Osteocyte (in vitro differentiated cells): ENCODE measurements at places on chromosomes 13 and 19. TPM values are rescaled to one million over a fixed set of nuclear protein-coding genes. Genes with fewer than 3 reads are reported as not detected.

Gene GADD45GIP1
- 24.0 and 24.6 TPM in 2 replicates for total RNA-seq

Gene ANGPTL4
- total RNA-seq, result 6.5 and 8.6 TPM in 2 replicates

Gene STAP2
- total RNA-seq, result 2.7 and 5.9 TPM in 2 replicates

Gene UGGT2
- 33.6 and 34.1 TPM in 2 replicates for total RNA-seq

Gene ZNF667
- not detected in 2 replicates for total RNA-seq

Gene FBXO17
- total RNA-seq, result 41.3 and 44.9 TPM in 2 replicates

Gene HCN2
- 27.2 and 28.3 TPM in 2 replicates for total RNA-seq

Gene NLRP12
- not detected in 2 replicates for total RNA-seq

Gene SIGLEC10
- not detected in 2 replicates for total RNA-seq

Gene PRX
- 5.0 and 5.7 TPM in 2 replicates for total RNA-seq

DNA sequence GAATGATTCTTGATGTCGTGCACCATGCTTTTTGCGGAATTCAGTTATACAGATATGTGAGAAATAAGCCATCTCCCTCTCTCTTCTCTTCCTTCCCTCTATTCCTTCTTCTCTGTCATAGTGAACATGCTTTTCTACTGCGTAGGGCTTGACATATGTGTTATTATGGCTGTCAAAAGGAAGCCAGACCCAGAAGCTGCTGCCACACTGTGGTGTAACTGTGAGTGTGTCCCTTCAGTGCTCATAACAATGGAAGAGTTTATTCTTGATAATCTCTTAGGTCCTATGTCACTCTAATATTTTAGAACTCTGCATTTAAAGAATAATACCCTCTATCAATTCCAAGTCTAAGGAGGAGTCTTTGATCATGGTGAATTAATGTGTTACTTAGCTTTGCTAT lies 208.9 kb upstream of the TMTC4 start:
- DNase-seq, result no peak

- DNase-seq, result no peak
Observed at GRCh38 chr13:75621147-75621546, 15.0 kb upstream of the LMO7 start.

DNA sequence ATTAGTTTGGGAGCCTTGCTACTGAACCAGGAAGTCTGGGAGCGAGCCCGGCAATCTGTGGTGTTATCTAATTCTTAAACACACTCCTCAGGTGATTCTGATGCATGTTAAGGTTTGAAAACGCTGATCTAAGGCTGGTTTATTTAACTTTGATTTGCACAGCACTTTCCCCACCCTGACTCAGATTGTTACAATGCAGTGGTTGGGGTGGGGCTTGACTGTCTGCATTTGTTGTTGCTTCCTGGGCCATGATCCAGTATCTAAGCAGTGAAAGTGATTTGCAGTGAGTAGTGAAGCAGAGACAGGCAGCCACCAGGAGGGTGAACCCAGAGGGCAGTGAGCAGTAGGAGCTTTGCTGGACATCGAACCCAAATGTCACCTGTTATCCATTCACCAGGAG lies 81.6 kb upstream of the ARGLU1 start:
- no peak for DNase-seq

DNA sequence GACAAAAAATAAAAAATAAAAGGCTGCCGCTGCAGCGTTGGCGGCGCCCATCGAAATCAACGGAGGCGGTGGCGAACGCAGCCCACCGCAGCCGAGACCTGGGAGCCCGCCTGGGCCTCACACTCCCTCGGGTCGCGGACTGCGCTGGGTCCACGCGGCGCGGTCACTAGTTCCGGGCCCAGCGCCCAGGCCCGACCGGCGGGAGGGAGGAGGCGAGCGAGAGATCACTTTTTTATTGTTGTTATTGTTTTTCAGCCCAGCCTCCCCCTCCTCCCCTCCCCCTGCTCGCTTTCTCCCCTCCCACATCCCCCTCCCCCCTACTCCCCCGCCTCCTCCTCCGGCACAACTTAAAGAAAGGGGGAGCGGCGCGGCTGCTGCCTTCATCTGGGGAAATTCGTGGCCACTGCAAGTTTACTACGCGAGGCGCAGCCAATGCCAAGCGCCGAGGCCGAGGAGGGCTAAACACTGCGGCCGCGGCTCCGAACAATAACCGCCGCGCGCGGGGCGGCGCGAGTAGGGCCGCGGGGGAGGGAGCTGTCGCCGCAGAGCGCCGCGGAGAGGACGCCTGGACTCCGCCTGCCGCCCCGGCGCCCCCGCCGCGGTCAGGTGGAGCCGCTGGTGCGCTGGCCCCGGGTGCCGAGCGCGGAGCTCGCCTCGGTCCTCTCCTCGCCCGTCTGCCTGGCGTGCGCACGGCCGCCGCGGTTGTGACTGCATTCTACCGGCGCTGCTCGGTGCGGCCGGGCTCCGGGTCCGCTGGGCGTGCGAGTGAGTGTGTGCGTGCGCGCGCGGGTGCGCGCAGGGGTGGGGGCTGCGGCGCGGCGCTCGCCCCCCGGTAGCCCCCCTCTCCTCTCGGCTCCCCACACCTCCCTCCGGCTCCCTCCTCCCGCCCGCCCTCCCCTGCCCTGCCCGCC lies 505 bp upstream of the ZIC2 start:
- peak; percentile 96 for DNase-seq

- DNase-seq, result no peak
Observed at GRCh38 chr13:20461481-20461859, 64.2 kb downstream of the CRYL1 start.

DNA sequence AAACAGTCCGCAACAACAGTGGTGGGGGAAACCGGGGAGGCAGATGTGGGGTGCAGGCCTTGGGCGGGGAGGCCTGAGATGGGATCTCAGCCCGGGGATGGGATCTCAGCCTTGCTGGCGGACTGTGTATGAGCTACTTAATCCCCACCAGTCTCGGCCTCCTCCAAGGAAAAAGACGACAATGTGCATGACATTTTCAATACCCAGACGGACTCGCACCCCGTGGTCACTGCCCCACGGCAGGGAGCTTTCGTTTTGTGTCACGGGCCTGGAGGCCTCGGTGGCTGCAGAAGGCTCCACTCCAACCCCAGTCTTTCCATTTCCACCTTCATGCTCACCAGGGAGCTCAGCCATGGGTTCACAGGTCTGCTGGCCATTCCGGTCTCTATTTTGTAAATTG lies 25.5 kb downstream of the GRTP1 start:
- DNase-seq, result no peak

DNA sequence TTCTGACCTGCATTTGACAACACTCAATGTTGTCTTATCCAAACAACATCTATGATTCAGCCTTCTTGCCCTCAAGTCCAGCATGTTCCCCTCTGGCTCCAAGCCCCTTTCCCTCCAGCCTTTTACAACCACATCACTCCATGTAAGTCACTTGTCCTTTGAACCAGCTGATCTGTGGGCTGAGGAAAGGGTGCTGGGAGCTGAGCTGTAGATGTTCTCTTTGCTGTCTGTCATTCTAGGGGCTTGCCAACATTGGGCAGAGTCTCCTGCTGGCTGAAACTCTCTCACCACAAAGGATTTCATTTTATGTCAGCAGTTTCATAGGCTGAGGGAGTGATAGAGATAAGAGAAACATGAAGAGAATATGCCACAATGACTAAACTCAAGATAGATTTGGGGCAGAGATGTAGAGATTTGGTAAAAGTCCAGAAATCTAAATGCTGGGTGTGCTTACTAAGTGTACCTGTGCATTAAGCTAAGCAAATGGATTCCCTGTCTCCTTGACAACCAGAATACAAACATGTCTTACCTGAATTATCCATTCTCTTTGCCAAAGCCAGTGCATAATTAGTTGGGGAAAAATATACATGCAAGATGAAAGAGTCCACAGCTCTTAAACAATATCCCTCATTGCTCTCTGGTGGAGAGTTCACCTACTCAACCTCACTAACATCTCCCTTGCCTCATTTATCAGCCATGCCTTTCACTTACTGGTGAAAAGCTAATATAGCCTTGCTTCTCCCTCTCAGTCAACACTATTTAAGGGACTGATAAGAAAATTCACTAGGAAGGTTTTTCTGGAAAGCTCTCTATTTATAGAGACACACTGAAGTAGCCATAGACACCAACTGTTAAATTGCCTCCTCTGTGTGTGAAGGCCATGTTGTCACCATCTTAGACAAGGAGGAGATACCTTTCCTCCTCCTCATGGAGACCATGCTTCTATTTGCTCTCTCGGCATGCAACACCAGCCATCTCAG lies 175.5 kb upstream of the SERP2 start:
- no peak for DNase-seq

- no peak for DNase-seq
Observed at GRCh38 chr19:11673608-11674041, 65.1 kb downstream of the ZNF823 start.

GRCh38 chr19:43723588-43723987 lies 7.7 kb downstream of the IRGC start:
- no peak for DNase-seq

DNA sequence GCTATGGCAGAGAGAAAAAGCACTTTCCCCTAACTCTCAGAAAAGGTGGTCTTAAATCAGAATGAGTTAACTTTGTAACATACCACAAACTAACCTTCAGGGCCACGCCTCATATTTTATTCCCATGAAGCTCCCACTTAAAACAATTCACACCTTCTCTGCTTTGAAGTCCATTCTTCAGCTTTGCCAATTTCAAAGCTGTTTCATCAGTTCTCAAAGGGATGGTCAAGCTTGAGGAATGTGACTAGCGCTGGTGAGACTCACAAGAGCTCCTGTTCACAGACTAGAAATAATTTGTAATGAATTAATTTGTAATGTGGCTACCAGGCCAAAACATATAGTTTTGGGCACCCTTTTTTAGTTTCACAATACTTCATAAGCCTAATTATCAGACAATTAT lies 68.2 kb downstream of the STK24 start:
- no peak for DNase-seq

- DNase-seq, result no peak
Observed at GRCh38 chr13:36248700-36249099, 34.3 kb upstream of the SOHLH2 start.

GRCh38 chr19:19139876-19140229 lies 1.6 kb upstream of the TMEM161A start:
- no peak for DNase-seq

DNA sequence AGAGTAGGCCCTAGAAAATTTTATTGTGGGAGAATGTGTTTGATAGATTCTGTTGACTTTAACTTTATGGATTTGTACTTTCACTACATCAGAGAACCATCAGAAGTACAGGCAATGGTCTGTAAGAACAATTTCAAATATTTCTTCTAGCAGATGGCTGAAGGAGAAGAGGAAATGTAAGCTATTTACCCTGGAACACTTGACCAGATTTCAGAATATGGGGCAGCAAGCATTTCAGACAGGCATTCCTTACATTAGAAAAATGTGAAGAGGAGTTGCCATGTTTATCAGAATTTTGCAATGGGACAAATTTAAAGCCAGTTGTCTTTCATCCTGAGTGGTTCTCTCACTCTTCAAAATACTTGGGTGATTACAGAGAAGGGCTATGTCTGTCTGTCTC lies 7.5 kb downstream of the FRY start:
- DNase-seq, result no peak

DNA sequence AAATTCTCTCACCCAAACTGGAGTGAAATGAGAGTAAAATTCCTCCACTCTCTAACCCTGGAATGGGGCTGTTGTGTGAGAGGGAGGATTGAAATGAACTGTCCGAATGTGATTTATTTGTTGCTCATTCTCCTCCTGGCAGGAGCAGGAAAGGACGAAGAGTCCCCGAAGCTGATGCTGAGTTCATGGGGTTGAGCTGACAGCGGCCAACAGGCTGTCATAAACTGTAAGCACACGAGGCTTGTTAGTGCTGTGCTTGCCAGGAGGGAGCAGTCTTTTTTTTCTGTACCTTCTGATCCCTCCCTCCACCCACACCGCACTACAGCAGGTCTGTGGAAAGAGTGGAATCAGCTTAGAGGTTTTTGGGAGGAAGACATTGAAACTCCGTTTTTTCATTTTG lies 33.1 kb upstream of the ZNF331 start:
- DNase-seq, result no peak

GRCh38 chr19:13083008-13083404 lies 19.7 kb downstream of the LYL1 start:
- DNase-seq, result no peak

DNA sequence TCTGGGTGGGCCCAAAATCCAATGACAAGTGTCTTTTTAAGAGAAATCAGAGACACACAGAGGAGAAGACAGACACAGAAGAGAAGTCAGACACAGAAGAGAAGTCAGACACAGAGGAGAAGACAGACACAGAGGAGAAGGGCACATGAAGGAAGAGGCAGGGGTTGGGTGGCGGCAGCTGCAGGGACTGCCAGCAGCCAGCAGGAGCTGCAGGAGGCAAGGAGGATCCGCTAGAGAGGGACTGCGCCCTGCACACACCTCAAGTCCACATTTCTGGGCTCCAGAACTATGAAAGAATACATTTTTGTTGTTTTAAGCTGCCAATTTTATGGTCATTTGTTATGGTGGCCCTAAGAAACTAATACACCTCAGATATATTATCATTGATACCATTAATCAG lies 140.6 kb downstream of the ZIC5 start:
- DNase-seq, result no peak
